ENCODE measurements at places on chromosomes 5 and 9.

- no peak for DNase-seq
Measured at GRCh38 chr5:141986072-141986471, 17.2 kb downstream of the RNF14 start.

GRCh38 chr5:16975950-16976624 lies 40.0 kb upstream of the MYO10 start:
- no peak for DNase-seq

DNA sequence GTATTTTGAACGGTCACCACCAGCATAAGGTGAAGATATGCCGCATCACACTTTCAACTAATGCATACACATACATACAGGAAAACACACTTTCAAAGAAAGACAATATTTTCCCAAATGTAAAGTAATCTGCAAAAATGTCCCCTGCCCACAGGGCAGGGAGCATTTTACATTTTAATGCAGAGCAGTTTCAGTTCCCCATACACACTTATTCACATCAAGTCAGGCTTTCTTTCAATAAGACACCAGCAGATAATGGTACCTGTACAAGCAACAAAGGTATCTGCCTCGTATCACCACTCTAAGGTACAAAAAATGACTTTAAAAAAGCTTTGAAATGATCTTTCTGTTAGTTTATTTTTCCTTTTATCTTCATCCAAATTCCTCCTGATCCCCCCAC lies 247.1 kb upstream of the CCNG1 start:
- no peak for DNase-seq

GRCh38 chr5:177474002-177474476 lies 605 bp upstream of the DBN1 start:
- no peak for DNase-seq

- DNase-seq, result no peak
Measured at GRCh38 chr9:134986957-134987356, 69.2 kb upstream of the FCN1 start.

DNA sequence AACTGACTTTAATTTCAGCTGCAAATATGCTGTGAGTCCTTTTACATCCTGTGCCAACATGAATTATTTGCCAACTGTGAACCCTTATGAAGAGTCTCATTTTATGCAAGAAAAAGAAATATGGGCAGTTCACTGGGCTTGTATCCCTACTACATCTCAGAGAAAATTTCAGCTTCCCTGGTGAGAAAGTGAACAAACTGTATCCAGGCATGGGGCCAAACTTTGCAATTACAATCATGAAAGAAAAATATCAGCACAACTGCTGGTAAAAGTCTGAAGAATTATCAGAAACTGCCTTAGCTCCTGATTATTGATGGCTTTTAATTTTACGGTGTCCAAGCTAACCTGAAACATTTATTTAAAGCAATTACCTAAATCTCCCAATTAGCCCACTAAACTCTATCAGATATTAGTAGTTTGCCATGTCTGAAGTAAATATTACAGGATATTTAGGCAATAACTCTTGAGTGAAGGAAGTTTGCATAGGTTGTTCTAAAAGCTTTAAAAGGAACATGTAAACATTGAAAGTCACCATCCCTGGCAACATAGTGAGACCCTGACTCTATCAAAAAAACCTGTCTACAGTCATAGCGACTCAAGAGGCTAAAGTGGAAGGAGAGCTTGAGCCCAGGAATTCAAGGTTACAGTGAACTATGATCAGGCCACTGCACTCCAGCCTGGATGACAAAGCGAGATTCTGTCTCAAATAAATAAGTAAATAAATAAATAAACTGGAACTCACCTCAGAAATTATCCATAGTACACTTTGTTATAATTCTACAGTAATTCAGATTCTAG lies 83.9 kb upstream of the HCN1 start:
- DNase-seq, result no peak

DNA sequence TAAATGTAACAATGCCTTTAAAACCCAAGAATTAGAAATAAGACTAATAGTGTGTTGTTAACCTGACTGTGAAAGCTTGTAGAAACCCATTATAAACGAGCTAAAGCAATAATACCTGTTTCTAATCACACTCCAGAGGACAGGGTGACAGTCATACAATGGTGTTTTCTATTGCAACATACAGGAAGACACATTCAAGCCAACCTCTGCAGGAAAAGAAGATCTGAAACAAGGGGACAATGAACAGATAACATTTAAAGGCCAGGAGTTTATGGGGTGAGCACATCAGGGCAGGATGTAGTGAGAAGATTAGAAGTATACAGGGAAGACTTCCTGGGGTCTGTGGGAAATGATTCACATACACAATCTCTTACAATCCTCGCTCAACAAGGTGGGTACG lies 13.8 kb downstream of the BARHL1 start:
- DNase-seq, result no peak

DNA sequence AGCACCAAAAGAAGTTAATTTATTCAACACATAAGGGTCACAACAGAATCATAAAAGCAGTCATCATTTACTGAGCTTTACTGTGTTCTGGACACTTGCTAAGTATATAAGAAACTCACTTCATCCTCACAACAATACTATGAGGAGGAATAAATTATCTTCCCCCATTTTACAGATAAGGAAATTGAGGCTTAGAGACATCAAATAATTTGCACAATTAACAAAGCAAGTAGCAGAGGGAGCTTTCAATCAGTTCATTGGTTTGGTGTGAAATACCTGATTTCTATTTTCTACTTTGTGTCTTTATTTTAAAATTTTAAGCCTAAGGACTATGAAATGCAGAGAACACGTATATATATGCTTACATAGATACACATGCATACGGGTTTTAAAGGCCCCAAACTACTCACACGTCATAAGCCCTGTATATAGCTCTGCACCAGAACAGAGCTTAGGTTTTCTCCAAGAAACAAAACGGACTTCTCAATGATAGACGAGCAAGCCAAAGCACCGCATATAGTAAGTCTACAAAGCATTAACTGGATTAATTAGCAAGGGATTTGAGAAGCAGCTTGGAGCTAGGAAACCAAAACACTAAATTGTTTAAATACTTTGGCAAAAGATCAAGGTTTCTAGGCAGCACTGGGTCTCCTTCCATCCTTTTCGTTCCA lies 95.6 kb downstream of the DENND1A start:
- DNase-seq, result no peak

DNA sequence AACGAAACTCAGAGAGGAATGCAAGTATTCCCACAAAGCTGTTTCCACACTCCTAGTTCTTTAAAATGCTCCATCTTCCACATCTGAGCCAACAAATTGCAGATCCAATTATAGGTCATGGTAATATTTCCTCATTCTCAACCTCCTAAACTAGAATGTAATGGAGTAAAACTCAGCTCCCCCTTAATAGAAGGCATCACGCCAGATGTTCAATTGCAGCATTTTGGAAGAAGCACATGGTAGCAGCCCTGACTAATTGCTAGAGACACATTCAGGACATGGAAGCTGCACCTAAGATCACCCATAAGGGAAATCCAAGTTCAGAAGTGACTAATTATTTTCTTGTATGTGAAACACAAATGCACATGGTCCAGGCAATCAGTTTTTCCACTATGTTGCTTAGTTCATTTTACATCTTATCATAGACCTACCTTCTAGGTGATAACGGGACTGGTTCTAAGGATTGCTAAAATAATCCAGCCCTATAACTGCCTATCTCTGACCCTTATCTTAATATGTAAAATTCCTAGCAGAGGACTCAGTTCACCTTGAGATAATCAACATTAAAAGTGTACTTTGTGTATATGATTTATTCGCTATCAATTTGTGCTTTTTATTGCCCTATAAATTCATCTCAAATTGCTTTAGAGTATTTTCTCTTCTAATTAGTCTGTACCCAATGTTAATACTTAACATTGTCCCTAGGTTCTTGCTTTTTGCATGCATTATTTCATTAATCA lies 75.1 kb downstream of the GABRB2 start:
- DNase-seq, result no peak

DNA sequence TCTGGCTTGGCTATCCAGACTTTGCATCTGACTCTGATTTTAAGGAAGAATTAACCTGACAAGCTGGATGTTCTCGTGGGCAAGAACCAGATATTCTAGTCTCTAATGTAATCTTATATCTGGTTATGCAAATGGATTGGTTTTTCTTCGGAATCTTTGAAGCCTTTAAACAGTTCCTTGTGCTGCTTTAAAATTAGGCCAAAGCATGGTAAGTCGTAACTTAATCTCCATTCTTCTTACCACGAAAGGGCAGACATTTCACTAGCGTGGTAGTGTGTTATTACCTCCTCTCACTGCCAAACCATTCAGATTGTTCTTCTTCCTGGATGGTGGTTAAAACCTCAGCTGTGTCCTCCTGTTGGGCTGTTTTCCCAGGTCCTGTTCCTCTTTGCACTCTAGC lies 34.1 kb upstream of the TTC23L start:
- no peak for DNase-seq

DNA sequence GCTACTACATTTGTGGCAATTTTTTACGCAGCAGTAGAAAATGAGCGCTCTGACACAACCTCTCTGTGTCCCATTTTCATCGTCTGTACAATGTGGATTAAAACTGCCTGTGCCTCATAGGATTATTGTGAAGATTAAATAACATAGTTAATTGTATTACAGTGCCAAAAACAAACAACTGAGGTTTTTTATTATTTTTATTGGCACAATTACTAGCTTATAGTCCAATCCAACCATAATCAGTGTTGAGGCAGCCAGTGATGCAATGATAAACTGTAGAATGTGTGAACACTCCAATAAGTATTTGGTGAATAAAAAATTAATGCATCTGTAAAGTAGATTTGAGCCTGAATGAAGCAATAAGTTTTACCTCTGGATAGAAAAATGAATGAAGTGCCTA lies 588.3 kb downstream of the DNAH5 start:
- no peak for DNase-seq

- no peak for DNase-seq
Measured at GRCh38 chr9:129204840-129205239, 26.8 kb upstream of the IER5L start.

DNA sequence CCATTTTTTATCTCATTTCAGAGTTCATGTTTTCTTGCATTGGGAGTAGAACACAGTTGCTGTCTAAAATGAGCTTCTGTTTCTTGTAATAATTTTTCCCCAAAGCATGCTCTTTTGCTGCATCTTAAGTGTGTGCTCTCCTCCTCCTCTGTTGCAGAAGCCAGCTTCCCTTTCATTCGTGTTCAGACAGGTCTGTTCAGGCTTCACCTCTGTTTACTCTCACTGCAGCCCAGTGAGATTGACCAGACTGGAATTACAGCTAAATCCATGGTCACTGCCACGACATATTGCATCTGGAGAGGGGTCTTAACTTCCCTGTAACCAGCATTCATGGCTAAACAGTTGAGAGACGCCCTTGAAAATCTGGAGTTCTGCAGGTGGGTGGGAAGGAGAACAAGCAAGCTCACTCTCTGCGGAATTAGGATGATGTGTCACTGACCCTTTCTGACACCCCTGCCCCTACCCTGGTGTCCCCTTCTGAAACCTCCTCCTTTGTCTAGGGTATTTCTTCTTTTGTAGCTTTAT lies 223.2 kb downstream of the FSTL4 start:
- no peak for DNase-seq

GRCh38 chr5:37736397-37736796 lies 103.4 kb downstream of the GDNF start:
- DNase-seq, result no peak

DNA sequence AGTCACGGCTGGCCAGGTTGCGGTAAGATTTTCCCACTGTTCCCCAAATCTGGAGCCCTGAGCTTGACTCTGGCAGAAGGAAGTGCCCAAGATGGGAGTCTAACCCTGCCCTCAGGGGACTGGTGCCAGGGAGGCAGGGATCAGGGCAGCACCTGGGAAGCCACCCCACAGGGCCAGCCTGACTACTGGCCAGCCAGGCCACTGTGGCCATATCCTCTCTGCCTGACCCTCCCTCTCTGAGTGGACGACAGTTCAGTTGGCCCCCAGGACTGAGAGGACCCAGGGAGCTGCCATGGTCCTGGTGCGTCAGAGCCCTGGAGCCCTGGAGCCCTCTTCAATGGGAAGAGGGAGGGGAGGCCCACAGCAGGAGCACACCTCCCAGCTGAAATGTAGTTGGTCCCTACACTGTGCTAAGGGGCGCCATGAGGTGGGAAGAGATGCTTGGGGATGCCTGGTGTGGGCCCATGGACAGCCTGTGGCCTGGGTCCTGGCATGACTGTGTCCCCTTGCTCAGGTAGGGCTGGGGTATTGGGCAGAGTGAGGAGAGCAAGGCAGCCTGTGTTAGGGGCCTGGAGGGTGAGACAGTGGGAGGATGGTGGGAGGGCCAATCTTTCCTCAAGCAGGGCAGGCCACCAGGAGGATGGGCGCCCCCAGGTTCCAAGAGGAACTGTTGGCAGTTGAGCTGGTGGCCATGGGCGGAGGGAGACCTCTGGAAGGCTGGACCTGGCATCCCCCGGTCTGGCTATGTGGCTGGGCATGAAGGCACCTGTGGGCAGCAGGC lies 81.1 kb downstream of the PHF2 start:
- no peak for DNase-seq

GRCh38 chr9:104903609-104904008 lies 24.3 kb downstream of the ABCA1 start:
- no peak for DNase-seq

DNA sequence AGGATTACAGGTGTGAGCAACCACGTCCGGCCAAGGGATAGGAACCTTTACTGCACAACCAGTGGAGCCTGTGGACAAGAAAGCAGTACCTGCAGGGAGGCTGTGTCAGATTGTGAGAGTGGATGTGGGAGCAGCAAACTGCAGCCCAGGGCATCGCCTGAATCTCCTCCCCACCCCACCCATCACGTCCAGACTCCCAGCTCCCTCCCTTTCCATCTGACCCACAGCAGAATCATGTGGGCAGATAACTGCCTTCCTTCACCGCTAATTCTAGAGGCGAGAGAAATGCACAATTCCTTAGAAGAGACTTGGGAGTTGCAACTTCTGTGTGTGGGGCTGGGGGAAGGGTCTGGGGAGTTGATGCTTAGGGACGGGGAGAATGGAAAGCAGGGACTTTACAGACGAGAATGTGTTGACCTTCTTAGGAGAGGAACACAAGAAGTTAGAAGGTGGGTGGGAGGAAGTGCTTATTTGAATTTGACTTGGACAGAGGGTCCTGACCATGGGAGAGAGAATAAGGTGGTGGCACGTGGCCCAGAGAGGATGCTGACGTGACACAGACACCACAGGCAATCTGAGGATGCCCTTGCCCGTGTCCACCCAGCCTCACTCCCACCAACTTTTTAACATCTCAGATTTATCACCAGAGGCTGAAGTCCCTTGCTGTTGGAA lies 4.5 kb upstream of the LCP2 start:
- DNase-seq, result no peak

DNA sequence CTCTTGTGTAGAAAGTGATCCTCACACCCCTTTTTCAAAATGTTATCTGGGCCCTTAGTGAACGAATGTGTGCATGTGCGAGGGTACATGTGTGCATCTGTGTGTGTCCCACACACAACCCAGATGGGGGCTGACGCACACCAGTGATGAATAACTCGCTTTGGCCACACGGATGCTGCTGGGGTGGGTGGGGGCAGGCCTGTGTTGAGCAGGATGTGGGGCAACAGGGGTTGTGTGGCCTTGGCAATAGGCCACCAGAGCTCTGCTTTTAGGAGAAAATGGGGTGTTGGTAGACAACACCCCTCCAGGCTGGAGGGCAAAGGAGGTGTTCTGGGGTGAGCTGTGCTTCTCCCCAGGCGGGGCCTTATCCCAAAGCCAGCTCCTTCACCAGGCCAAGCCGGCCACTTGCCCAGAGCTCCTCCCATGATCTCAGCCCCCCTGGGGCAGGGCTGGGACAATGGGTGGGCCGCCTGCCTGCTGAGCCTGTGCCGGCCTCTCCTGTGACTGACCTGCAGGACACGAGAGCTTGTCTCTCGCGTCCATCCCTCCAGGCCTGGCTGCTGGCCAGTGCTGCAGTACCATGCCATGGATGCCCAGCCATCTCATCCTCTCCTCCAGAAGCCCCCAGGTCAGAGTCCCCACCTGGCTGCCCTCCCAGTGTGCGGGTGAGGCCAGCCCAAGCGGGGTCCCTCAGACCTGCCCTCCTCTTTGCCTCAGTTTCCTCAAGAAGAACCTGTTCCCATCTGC lies 1.7 kb downstream of the DBN1 start:
- no peak for DNase-seq
